Suppressor macrophage treated with lipopolysaccharide for 4 hours (primary cell): ENCODE measurements at places on chromosomes 4 and X.

DNA sequence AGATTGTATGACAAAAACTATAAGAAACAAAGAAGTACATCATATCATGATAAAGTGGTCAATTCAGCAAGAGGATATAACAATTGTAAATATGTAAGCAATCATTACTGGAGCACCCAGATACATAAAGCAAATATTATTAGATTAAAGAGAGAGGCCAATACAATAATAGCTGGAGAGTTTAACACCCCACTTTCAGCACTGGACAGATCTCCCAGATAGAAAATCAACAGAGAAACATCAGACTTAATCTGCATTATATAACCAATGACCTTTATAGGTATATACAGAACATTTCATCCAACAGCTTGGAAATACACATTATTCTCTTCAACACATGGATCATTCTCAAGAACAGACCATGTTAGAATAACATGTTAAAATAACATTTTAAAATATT is 128.4 kb downstream of the SPOCK3 start:
- no peak for DNase-seq

GRCh38 chrX:77342004-77342403 is 105.2 kb upstream of the FGF16 start:
- no peak for DNase-seq

DNA sequence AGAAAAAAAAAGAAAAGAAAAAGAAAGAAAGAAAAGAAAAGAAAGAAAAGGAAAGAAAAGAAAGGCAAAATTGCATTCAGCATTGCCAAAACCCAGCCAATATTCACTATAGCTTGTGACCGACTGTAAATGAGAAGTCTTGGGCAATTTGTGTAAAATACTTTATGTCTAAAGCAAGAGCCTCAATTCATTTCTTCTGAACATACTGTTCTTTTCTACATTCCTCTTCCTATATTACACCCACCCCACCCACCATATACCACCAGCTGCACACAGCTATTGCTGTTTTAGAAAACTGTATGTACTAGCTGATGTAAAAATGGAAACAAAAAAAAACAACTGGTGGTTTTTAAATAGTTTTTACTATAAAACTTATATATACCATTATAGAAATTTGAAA is 156.9 kb upstream of the TTC29 start:
- no peak for DNase-seq

DNA sequence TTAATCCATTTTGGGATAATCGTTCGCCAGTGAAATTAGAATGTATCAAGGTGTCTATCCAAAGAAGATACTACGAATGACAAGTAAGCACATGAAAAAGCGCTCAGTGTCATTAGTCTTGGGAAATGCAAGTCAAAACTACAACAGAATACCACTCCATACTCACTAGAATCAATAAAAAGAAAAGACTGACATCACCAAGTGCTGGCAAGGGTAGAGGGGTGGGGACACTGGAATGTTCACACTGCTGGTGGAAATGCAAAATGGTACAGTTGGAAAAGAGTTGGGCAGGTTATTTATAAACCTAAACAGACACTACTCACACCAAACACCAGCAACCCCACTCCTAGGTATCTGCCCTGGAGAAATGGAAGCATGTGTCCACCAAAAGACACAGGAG is 11.2 kb downstream of the WDR1 start:
- DNase-seq, result no peak

DNA sequence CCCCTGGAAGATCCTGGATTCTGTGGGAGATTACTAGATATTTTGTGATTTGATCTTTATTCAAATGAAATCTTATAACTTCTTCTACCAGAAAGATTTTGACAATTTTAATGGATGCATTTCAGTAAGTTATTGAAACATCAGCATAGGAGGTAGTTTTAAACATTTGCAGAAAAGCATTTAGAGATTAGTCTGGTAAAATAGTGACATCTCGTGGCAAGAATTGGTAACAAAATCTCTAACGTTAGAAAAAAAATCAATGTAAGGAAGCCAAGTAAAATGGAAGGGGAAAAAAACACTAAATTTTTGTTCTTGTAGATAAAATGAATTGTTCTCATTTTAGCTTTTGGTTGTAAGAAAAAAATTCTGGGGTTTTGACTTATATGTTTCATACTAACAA is 73.3 kb downstream of the TASL start:
- DNase-seq, result peak; percentile 41

GRCh38 chr4:110175634-110176033 is 22.8 kb downstream of the ELOVL6 start:
- DNase-seq, result no peak

- DNase-seq, result no peak
Measured at GRCh38 chrX:153866302-153867019, 19.5 kb downstream of the L1CAM start.

DNA sequence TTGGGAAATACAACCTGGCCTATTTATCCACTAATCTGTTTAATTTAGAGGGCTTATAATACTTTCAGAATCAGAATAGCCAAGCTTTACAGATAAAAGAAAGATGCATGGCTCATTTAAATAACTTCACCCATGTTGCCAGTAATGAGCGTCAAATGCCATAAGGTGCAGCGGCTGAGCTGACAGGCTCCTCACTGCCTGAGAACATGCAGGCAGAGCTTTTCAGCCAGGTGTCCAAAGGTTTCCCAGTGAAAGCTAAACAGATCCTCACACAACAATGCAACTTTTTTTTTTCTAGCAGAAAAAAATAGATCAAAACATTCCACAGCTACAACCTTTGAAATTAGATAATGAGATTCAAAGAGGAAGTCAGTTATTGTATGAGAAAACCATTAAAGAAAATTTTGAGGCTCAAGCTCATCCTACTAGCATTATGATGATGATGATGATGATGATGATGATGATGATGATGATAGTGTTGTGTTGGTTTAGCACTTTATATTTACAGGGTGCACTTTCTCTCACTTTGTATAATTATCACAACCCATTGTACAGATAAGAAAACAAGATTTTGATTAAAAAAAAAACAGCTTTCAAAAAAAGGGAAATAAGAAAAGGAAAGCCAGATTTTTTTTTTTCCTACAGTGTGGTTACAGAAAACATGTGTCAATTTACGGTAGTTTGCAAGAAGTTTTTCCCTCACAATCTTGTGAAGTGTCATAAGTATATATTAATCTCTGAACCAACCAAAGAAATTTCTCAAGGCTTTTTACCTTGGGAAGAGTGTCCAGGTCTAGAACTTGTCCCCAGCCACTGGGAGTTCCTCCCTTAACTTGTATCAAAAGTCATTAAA is 12.2 kb upstream of the TNIP3 start:
- DNase-seq, result peak; percentile 82

DNA sequence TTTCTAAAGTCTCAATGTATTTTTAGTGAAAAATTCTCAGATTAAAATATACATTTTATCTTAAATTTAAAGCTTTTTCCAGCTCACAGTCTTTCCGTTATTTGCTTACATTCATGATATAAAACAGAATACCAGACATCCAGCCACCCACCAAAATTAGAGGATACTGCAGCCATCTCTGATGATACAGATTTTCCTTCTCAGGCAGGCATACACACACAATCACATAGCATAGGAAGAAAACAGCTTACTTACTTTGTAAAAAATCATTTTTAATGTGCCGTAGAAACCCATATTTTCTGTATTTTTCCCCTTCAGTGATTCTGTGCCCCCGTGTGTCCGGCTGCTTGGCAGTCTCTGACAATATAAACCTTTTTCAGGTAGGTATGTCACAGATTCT is 183.7 kb downstream of the FBXW7 start:
- no peak for DNase-seq

GRCh38 chrX:57156397-57157049 is 19.3 kb upstream of the SPIN2A start:
- no peak for DNase-seq

DNA sequence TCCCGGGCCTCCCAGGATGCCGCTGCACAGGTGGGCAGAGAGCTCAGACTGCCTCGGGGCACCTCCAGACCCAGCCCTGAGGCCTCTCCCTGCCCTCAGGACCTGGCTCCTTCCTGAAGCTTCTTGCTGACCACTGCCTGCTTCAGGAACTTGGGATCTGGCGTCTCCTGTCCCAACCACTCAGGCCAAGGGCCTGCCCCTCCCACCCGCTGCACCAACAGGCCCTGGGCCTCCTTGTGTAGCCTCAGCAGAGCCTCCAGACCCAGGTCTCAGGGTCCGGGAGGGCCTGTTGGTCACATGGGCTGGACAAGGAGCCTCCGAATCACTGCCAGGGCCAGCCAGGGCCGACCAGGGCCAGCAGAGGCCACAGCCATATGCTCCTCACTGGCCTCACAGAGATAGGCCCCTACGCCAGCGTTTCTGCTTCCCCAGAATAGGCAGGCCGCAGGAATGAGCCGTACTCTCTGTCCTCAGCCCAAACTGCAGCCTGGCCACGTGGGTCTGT is 2.8 kb downstream of the MXD4 start:
- DNase-seq, result no peak

DNA sequence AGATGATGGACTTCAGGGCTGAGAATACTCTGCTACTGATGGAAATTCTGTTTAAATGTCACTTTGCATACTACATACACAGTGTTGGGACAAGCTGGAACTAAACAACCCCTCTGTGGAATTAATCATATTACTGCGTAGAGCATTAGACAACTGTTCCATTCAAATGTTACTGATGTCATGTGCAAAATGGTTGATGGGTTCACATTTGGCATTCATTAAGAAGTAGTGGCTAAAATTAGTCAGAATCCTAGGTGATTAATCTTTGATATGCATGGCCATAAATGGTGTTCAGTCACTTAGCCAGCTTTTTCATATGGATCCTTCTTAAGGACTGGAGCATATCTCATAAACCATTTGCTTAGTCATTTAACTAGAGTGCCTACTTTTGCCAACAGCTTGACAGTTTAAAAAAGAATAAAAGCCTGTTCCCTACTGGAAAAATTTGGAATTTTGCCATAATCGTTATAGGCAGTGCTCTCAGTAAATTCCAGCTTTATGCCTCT is 105.2 kb downstream of the RNF150 start:
- no peak for DNase-seq

DNA sequence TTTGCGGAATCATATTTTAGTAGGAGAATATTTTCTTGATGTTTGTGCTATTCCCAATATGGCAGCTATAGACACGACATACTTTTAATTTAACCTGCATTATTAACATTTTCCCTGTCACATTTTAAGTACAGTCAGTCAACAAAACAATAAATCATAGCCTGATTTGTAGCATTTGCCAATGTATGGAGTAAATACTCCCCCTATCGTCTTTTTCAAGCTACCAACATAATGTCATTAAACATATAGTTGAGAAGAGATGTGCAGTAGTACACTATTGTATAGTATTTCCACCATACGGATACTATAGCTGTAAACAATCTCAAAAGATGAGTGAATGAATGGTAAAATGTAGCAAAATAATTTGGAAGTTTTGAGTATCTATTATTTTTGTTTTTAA is 303.7 kb upstream of the MAGEB2 start:
- no peak for DNase-seq
